ENCODE measurements at places on chromosomes 6 and 20.
A peak's percentile ranks its signal among the peaks of the same experiment; 100 is the strongest.

DNA sequence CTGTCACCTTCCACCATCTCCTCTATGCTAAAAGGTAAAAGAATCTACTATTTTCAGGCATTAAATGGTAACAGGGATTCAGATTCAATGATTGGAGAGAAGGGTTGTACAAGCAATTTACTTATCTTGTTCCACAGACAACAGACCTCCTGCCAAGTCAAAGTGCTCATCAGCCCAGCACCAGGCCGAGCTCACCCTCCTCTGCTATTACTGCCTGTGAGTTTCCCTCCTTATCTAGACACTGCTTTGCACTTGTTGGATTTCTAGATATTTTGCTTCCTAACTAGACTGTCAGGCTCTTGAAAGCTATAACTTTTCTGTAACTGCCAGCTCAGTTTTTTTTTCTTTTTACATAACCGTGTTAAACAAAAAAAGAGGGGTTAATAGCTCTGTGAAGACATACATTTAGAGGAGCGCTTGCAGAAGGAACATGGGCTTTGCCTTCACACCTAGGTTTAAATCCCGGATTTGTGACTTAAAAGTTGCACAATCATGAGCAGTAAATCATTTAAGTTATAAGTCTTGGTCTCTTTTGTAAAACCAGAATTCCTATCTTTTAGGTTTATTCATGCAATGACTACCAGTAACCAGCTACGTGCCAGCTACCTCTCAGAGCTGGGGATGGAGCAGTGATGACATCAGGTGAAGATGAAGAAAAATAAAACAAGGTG, 1.1 kb upstream of the FAM162B start:
- DNase-seq: no peak

DNA sequence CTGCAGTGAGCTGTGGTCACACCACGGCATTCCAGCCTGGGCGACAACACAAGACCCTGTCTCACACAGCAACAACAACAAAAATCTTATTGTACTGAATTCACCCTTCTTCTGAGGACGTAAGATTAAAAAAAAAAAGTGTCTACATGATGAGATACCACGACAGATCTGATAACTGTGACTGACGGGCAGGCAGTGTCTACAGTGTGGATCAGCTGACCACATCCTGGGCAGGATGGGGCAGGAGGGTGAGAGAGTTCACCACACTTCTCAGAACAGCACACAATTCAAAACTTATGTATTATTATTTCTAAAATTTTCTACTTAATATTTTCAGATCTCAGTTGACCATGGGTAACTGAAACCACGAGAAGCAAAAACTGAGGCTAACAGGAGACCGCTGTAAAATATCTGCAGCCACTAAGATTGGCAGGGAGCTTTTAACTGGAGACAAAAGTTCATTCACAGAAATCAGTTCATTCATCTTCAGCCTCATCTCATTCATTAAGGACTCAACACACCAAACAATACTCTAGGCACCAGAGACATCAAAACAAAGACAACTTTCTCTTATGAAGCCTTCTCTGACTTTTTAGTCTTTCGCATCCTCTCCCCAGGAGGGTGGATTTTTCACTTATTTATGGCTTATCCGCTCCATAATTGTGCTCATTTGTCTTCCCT, 15.7 kb upstream of the NHSL1 start:
- no peak for DNase-seq

DNA sequence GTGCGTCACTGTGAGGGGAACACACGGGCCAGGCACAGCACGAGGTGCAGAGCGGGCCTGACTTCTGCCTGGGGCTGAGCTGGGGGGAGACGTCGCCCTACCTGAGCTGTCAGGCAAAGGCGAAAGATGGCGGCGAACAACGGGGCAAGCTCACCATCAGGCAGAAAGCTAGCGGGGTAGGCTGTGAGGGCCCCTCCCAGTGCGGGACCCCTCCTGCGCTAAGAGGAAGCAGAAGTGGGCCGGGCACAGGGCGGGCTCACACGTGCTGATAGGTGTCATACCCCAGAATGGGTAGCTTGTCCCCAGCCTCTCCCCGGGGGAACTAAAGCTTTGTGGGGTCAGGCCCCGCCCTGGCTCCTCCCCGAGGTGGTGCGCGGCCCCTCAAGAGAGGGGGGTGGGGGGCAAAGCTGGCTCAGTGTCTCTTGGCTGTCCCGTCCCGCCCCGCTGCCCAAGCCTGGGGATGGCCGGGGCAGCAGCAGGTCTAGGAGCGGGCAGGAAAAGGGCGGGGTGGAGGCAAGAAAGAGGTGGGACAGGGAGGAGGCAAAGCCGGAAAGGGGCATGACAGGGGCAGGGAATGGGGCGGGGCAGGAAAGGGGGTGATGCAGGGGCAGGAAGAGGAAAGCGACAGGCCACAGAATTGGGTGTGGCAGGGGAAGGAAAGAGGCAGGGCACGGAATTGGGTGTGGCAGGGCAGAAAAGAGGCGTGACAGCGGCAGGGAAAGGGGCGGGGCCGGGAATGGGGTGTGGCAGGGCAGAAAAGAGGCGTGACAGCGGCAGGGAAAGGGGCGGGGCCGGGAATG, 14.7 kb downstream of the UCKL1 start:
- DNase-seq: no peak

DNA sequence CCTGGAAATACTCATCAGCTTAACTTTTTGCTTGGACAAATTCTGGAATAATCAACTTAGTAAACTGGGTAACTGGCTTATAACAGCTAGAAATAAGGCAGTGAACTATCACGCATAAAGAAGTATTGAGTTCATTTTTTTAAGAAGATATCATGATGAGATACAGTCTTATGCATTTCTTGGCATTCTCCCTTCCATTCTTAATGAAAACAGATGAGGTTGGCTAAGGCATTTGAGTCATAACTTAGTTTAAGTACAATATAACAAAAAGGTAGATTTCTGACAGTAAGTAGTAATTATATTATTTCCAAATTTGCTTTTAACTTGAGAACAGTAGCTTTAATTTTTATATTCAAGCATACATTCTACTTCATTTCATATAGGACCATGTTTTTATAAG, 56.1 kb downstream of the SAMD5 start:
- DNase-seq: peak; percentile 67

DNA sequence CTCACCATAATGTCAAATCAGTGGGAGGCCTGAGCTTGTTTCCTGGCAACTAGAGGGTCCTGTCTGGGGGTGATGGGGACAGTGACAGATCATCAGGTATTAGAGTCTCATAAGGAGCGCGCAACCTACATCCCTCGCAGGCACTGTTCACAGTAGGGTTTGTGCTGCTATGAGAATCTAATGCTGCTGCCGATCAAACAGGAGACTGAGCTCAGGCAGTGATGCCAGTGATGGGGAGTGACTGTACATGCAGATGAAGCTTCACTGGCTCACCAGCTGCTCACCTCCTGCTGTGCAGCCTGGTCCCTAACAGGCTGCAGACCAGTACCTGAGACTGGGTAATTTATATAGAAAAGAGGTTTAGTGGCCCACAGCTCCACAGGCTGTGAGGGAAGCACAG, 147.3 kb downstream of the TTLL2 start:
- no peak for DNase-seq

DNA sequence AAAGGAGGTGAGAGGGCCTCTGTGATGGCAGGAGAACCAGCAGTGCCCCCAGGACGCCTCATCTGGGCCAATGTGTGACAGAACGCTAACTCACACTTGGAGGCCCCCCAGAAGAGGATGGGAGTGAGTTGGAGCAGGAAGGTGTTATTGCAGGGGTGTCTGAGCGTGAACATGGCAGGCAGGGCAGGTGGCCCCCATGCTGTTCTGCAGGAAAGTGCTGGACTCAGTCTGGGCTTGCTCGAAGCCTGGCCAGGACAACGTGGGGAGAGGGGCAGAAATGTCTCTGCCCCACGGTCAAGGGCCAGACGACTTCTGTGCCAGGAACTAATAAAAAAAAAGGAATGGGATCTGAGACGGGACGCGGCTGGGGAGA, 931 bp upstream of the EBF4 start:
- no peak for DNase-seq

DNA sequence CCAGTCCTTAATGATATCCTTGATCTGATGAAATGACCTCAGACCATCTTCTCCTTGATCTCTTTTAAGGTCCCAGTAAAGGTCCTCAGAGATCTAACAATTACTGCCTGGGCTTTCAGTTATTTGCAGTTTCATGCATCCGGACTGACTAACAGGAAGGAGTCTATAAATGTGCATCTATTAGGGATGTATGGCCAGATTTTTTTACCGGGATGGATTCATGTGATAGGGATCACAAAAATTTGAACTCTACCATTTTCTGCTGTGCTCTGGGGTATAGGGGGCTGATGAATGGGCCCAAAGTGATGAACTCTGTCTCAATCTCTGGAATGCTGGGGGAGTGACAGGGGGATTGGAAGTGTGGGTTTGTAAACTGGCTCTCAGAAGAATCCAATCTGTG, 36.2 kb upstream of the SCUBE3 start:
- no peak for DNase-seq
